ENCODE measurements at places on chromosomes 4 and X.
A peak's percentile ranks its signal among the peaks of the same experiment; 100 is the strongest.

- no peak for DNase-seq
Measured at GRCh38 chr4:173529477-173530325, at the start of gene HAND2. Gene HAND2, minus strand, starts transcription at chr4:173530229. Its CDS starts 940 bp downstream, at chr4:173529289.

GRCh38 chr4:47686294-47686872 is 151.5 kb downstream of the CORIN start:
- peak; percentile 51 for DNase-seq

DNA sequence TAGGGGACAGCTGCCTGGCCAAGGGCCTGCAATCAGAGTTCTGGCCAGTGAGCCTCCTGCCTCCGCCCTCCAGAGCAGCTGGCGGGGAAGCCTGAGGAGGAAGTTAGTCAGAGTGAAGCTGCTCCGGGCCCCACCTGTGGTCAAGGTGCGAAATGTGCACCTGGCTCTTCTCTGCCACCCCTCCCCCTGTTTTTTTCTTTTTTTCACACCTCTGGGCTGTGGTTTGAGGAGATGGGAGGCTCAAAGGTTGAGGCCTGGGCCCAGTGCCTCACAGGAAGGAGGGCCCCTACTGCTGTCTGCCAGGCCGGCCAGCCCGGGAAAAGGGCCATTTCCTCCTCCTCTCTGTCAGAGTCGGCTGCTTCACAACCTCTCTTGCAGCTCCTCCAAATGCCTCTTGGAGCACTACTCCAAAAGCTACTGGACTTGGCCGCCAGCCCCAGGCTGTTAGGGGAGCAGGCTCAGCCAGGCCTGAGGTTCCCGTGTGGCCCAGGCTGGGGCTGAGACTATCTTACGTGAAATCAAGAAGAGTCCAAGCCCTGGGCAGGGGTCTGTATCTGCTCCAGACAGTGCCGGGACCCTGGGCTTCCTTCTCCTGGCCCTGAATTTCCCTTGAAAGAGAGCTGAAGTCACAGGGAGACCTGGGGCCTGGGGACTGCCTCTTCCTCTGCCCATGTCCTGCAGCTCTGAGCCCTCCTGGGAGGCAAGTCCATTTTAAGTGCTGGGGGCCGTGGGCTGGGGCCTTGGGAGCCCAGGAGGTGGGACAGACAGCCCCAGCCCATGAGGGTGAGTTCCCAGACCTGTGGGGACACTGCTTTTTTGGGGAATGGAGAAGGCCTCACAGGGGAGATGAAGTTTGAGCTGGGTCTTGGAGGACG is 4.5 kb upstream of the CXCR3 start:
- peak; percentile 31 for DNase-seq

DNA sequence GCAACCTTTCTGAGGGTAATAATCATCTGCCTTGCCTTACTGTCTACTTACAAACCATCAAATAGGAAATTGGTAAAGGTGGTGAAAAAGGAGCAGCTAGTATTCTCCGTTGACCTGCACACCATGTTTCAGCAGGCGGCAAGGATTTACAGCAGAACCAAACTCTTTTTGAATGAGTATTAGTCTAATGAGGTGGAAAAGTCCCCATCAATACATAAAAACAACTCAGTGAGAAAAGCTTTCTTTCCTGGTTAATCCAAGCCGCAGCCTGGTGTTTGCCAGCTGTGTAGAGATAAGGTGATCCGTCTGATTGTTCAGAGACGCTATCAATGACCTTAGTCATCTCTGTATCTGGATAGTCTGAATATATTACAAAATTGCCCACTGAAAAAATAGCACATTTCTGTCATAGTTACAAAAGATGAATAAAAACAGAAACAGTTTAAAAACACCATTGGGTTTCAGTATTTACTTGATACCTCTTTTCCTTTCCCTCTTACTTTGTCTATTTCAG is 110.4 kb upstream of the TBC1D9 start:
- no peak for DNase-seq

DNA sequence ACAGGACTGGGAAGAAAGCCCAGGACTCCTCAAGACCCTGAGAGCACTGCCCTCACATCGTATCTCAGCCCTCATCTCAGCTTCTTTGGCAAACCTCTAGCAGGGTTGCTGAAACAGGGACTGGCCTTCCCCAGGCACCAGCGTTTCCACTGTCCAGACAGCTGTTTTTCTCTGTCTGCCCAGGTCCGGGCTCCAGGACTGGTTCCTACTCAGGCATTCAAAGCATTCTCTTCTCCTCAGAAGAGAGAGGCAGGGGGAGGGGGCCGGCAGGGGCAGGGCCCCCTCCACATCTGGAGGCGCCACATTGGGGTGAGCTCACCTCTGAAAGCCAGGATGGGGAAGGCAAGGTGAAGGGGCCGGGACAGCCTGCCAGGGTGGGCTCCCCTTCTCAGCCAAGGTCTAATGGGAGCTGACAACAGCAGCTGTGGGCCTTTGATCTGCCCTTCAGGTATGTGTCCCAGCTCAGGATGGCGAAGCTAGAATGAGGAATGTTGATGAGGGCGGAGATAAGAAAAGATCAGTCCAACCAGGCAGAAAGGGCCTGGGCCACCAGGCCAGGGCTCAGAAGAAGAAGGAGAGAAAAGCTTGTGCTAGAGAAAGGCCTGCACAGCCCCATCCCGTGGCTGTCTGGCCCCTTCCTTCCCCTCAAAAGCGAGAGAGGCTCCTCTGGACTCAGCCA is 60.4 kb downstream of the PJA1 start:
- no peak for DNase-seq

DNA sequence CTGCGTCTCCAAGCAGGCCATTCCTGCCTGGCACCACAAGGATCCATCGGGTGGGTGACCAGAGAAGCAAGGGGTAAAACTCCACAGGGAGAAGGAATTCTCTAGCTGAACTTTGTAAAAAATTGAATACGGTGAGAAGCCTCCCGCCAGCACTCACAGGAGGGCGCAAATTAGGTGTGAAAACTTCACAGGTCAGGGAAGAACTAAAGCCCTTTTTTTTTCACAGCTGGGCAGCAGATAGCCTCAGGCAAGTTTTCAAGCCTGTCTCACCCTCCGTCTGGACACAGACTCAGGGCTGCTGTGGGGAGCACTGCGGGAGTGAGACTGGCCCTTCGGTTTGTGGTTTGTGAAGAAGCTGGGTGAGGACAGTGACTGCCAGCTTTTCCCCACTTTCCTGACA is 224.1 kb upstream of the FGF16 start:
- DNase-seq = no peak

- DNase-seq = no peak
Measured at GRCh38 chr4:48853604-48854394, 22.9 kb downstream of the OCIAD1 start.

DNA sequence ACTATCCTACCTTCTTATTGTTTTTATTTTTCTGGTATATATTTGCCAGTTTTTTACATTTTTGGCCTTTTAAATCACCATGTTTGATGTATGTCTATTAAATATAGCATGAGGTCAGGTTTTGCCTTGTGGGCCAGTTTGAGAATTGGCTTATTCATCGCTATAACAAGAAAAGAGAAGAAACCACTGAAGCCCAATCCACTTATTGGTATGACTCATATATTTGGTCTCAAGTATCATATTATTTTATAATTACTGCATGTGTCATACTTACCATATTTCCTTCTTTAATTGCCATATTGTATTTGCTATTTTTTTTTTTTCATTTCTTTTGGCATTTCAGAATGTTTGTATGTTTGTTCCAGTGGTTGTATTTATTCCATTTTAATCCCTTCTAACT is 99.3 kb downstream of the IRF2 start:
- no peak for DNase-seq

DNA sequence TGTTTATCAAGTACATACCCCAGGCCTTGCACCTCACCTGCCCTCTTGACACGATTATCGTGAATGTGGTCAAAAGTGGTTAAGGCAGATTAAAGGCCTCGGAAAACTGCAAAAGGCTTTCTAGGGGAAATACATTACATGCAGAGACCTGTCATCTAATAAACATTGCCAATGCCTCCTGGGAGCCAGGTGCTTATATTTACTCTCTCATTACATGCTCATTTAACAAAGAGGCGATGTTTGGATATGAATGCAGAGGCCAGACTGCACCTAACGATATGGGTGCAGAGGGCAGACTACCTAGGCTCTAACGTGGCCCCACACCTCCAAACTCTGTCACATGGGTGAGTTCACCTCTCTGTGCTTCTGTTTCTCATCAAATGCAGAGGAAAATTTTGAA is 14.5 kb downstream of the CRMP1 start:
- no peak for DNase-seq

DNA sequence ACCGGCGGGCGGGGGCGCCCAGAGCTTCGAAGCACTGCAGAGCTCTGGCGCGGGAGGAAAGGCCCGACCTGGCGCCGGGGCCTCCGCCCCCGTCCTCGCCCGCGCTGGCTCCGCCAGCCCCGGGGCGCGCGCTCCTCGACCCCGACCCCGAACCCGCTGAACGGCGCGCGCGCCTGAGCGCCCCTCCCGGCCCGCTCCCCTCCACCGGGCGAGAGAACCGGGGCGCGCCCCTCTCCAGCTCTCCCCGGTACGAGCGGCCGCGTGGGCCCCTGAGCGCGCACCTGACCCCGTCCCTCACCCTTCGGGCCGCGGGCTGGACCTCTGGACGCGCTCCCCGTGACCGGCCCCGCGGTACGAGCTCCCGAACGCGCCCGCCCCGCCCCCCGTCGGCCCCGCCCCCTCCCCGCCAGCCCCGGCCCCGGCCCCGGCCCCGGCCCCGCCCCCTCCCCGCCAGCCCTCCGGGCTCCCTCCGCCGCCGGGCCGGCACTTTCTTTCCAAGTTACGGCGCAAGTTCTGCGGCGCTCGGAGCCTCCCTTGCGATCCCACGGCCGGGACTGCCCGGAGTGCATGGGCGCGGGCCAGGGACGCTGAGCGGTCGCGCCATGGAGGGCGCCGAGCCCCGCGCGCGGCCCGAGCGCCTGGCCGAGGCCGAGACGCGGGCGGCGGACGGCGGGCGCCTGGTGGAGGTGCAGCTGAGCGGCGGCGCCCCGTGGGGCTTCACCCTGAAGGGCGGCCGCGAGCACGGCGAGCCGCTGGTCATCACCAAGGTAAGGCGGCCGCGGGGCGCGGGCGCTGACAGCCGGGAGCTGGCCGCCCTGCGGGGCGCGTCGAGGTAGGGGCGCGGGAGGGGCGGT is at the start of gene SHROOM2:
Gene SHROOM2, plus strand, starts transcription at position 486 of the 854 bp plus-strand sequence. Its CDS starts 117 bp downstream, at position 603.
- no peak for DNase-seq

GRCh38 chr4:146207410-146207809 is 6.9 kb upstream of the REELD1 start:
- no peak for DNase-seq

DNA sequence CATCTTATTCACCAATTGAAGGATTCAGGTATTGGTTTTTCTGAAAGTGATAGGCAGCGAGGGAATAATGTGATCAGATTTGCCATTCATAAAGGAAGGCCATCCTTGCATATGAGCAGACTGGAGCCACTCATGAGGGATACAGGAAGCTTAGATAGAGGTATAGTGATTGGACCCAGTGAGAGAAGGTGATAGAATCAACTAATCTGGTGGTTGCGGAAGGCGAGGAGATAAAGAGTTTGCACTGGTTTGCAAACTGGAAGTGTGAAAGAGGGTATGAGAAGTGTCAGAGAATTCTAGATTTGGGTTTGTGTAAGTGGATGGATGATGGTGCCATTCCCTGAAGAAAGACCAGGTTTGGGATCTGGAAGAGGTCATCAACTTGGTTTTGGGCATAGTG is 57.3 kb upstream of the RASGEF1B start:
- DNase-seq = no peak

DNA sequence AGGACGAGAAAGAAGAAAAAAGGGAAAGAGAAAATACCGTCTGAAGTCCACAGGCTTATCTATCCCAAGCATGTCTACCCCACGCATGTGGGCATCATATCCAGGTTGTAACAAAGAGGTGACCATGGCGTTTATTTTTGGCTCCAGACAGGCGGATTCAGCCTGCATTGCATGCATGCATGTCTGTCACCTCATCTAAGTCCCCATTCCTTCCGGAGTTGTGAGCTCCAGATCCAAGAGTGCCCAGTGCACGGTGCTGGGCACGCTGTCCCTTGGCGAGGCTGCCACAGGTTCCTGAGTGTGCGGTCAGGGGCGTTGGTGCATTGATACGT is 905 bp upstream of the GALNTL6 start:
- DNase-seq = no peak

GRCh38 chr4:41360921-41361793 is 104.4 kb downstream of the UCHL1 start:
- no peak for DNase-seq

DNA sequence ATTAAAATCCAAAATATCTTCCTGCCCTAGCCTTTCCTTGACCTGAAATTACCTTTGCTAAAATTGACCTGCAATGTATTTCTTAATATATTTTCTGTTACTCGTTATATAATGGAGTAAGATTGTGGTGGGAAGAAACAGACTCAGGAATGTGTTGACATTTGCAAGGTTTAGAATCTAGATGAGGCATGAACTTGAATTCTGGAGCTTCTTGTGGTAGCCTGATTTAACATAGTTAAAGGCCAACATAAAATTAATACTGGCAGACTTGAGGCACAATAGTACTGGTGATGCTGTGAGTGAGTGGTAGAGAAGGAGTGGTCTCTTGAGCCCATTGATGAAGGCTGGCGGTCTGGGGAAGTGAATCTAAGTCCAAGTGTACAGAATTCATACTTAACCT is 197.9 kb upstream of the SPRY1 start:
- DNase-seq = no peak

- no peak for DNase-seq
Measured at GRCh38 chr4:94504545-94504944, 52.8 kb downstream of the PDLIM5 start.

GRCh38 chr4:139988863-139989765 is 164.9 kb downstream of the MAML3 start:
- peak; percentile 21 for DNase-seq

GRCh38 chr4:111879539-111879938 is 265.7 kb upstream of the FAM241A start:
- no peak for DNase-seq

- DNase-seq = no peak
Measured at GRCh38 chrX:105775679-105776078, 46.7 kb upstream of the NRK start.

GRCh38 chr4:176306837-176307665 is 12.7 kb upstream of the SPCS3 start:
- DNase-seq = no peak

DNA sequence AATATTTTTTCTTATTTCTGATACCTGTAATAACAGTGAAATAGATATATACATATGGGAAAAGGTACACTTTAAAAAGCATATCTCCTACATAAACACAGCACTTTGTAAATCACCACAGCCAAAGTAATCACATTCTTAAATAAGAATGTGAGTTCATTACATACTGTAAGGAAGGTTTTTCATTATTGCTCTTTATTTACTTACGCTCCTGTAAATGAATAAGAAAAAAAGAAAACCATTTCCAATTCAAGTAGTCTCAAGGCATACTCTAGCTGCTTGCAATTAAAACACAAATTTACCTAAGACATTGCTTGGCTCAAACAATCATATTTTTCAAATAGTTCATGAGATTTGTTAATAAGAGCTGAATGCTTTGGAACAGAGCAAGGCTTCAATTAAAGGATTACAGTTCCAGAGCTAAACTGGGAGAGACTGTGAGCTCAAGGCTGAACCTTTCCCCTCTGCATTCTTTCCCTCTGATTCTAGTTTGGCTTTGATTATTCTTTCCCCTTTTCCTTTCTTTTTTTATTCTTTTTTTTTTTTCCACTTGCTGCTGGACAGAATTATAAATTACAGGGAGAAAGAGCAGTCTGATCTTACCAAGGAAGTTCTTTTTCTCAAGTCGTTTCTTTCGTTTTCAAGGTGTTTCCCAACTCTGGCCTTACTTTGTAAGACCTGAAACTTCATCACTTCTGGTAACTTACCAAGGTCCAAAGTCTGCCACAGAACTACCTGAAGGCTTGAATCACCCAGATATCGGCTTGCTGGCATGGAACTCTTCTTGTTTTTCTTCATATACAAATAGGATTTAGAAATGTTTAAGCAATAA is 278.3 kb downstream of the INPP4B start:
- DNase-seq = no peak

GRCh38 chr4:142574306-142574705 is 271.8 kb downstream of the INPP4B start:
- no peak for DNase-seq
